ENCODE measurements at places on chromosomes 4 and X.

DNA sequence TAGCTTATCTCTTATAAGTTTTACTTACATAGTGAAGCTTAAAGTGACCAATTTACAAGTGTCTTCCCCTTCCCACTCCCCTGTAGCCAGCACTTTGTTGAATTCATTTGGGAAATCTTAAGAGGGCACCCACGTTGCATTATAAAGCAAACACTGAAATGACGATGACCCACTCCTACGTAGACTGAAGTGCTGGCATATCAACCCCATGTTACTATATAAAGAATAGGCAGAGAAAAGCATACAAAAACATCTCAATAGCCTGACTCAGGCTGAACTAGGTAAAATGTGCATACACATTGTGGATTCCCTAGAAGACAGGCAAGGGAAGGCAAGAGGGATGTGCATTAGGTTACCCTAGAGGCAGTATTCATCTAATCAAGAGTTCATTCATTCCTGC, 313.4 kb downstream of the TENM3 start:
- DNase-seq, result no peak

GRCh38 chrX:65752294-65752693, 84.8 kb downstream of the MSN start:
- DNase-seq, result no peak

DNA sequence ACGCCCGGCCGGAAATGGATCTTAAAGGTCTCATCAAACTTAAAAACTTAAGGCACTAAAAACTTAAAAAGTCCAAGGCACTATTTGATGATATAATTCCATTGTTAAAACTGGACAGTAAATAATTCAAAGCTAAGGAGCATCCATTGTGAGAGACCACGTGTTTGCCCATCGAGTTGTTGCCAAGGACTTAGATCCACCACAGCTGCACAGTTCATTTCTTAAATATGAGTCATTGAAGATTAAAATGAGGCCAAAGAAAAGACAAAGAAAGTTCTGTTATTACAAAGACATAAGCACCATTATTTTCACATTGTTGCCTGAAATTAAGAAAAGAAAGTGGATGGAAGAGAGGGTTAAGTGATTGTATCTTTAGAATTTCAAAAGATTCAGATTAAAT, 411.5 kb upstream of the FTHL17 start:
- no peak for DNase-seq

- DNase-seq, result no peak
Measured at GRCh38 chr4:105605493-105605892, 53.1 kb downstream of the ARHGEF38 start.

DNA sequence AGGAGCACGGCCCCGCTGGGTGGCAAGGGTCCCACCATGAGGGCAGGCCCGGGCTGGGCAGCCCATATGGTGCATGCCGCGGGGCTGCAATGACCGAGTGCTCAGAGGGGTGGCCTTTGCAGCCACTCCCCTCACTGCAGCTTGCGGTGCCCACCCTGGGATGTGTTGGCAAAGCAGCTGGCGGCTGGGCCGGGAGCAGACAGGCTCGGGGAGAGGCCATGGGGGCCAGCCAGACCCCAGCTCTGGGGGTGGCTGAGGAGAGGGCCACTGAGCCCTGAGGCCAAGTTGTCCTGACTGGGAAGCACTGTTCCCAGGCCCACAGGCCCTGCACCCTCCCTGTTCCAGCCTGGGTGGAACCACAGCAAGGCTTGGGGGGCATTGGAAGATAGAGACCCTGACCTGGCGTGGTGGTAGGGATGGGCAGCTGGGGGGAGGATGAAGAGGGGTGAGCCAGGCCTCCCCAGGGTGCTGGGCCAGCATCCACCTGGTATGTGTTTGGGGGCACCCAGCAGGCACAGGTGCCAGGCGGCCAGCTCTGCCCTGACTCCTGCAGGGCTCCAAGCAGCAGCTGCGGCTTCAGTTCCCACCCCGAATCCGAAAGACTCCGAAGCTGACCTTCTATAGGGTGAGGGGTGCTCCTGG, 18.4 kb upstream of the RNF4 start:
- no peak for DNase-seq

DNA sequence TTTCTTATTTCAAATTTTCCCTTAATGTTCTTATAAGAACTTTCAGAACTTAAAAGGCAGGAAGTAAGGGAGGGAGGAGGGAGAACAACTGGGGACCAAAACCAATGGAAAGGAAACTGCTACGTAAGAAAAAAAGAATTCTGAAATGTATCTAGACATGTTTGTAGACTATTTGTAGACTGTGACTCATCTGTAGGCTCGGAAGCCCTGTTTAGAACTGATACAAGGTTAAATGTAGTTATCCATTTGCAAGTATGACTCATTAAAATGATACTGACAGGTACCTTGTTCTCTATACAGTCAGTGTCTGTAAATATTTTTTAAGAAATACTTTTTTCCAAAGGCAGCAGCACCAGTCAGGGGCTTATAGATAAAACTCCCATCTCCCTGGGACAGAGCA, 202.0 kb downstream of the DHX15 start:
- DNase-seq, result no peak

GRCh38 chr4:117983541-117984365, 50.5 kb upstream of the NDST3 start:
- no peak for DNase-seq

DNA sequence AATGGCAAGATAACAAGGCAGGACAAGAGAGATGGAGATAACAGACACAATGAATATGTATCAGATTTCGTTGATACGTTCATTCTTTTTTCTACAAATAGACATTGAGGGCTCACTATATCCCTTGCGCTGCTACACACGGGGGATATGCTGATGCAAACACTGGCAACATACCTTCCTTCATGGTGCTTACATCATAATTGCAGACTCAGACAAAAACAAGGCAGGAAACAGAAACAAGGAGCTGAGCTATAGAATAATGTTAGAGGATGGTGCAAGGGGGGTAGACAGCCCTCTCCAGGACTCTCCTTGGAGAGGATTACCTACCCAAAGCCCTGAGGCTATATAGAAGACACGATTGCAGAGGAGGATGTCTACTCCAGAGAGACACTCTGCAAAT, 1069.5 kb downstream of the DMD start:
- no peak for DNase-seq
